Activated CD8-positive, alpha-beta T cell treated with anti-CD3 and anti-CD28 coated beads, Interleukin-2, amount 10 ng/mL, durations not matched to agents 7 days and 5 days (primary cell): ENCODE measurements at places on chromosomes 5 and 9.

- DNase-seq: no peak
Observed at GRCh38 chr5:137446615-137447014, 52.5 kb downstream of the SPOCK1 start.

DNA sequence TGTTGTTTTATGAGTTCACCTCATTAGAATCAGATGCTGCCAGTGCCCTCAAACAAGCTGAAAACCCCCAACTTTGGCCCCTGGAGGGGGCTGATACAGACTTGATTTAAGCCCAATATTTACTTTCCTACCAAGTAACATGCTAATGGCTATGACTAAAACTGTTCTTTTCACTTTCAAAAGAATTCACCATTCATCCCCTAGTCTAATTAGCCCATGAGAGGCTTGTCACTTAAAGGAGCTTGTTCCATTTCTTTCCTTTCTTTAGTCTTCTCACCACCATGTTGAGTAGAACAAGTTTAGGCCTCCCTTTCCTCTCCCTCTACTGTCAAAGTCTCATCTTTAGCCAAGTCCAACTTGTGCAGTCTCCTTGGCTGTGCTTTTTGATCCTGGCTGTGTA lies 50.4 kb downstream of the EPB41L4B start:
- DNase-seq: no peak

- DNase-seq: no peak
Observed at GRCh38 chr5:131277447-131277846, 13.6 kb downstream of the CDC42SE2 start.

DNA sequence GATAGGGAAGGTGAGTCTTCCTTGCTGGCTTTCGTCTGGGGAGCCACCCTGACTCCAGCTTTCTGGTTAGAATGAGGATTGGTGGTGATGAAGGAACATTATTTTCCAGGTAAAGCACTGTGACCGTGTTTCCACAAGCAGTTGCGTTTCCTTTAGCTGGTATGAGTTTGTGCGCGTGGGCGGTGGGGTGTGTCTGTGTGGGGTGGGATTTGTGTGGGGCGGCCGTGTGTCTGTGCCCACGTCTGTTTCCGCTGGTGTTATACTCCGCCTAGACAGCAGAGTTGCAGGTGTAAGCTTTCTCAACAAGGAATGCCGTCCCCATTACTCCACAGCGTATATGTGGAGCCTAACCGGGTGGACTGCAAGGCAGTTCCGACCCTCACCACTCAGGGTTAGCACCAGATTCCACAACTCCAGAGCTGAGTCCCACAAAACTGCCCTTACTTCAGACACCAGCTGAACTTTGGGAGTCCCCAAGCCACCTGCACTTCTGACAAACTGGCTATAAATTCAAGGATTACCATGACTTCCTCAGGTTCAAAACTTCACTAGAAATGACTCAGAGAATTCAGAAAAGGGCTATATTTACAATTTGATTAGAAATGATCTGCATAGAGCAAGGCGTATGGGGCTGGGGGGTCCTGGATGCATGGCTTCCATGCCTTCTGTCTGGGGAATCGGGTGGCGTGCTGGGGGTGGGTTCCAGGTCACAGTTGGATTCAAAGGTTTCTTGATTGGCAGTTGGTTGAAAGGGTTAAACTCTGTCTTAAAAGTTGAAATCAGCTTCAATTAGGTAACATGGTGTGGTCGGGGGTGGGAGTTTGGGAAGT lies 29.8 kb downstream of the PROP1 start:
- DNase-seq: no peak

DNA sequence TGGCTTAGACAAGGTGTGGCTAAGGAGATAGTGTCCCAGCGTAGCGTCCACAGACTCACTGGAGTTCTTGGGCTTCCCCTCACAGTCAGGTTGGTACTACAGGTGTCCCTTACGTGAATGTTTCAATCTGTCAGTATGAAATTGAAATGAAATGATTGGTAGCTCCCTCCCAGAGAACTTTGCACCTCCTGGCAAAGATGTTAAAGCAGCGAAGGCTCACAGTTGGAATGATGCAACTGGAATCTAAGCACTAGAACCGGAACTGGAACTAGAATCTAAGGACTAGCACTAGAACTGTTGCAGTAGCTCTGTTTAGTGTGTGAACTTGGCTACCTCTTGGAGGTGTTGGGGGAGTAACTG lies 1.1 kb downstream of the SLC31A1 start:
- DNase-seq: no peak

GRCh38 chr5:66959653-66960052 lies 236.9 kb downstream of the CD180 start:
- no peak for DNase-seq

DNA sequence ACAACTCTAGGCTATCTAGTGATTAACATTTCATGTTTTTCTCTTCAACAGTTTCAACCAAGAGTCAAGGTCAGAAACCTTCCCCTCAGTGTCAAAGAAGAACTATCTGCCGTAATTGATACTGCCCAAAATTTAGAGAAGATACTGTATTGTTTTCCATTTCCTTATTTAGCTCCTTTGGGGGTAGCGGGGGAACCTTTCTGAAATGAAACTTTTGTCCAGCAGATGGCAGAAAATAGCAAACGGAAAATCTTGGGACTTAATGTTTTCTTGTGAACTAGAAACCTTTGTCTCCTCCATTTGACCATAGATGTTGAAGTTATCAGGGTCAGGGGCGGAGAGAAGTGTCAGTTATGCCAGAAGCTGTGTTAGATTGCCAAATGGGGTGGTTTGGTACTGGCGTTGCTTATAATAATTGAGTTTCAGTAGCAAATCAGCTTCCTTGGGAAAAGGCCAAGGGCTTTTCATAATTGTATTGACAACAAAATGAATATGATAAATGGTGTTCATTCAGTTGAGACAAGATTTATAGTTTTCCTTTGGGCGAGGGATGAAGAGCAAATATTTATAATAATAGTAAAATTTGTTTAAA lies 101.7 kb upstream of the TLX3 start:
- peak; percentile 56 for DNase-seq

- no peak for DNase-seq
Observed at GRCh38 chr9:134724912-134725604, 83.5 kb downstream of the COL5A1 start.
